CD4-positive, alpha-beta T cell treated with Interferon alpha-2 for 1 hour (primary cell): ENCODE measurements at places on chromosomes 12 and 14.

DNA sequence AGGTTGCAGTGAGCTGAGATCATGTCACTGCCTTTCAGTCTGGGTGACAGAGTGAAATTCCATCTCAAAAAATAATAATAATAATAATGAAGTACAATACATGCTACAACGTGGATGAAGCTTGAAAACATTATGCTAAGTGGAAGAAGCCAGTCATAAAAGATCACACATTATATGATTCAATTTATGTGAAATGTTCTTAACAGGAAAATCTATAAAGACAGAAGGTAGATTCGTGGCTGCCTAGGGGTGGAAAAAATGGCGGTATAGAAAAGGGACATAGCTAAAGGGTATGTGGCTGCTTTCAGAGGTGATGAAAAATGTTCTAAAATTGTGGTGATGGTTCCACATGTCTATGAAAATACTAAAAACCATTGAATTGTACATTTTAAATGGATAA is 41.0 kb upstream of the AMIGO2 start:
- DNase-seq: no peak

DNA sequence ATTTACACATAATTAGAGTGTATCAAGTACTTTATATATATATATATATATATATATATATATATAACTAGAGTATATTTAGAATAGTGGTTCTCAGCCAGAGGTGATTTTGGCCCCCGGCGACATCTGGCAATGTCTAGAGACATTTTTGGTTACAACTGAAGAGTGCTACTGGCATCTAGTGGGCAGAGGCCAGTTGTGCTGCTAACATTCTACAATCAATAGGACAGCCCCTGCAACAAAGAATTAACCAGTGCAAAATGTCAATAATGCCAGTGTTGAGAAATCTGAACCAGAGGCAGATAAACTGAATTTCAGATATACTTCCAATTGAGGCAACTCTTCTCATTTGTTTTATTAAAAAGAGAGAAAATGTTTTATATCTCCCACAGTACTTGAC is 8.9 kb downstream of the GTF2A1 start:
- DNase-seq: peak; percentile 59

DNA sequence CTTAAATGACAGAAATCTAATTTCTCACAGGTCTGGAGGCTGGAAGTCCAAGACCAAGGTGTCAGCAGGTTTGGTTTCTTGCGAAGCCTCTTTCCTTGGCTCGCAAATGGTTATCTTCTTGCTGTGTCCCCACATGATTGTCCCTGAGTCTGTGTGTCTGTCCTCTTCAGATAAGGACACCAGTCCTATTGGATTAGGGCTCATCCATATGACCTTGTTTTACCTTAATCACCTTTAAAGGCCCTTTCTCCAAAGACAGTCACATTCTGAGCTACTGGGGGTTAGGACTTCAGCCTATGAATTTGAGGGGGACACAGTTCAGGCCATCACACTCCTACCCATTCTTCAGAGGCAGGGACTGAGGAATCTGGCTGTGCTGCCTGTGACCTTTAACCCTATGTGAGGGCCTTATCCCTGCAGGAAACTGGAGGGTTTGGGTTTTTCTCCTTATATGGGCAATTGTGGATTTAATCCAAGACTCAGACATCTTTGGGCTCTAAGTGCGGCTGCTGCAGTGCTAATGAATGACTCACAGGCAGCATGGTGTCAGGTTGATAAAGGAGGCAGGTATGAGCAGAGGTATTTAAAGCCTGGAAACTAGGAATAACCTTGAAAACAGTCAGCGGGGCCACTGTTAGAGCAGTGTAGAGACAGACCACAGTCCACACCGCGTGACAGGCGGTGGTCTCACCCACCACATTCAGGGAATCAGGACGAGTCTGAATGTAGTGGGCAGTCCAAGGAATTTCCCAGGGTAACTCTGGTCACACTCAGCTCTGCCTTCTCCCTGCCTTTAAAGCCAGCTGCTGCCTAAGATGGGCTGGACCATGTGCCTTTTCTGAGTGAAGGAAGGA is 10.2 kb downstream of the TPCN1 start:
- no peak for DNase-seq

- DNase-seq: no peak
Observed at GRCh38 chr12:52323416-52324152, 2.4 kb upstream of the KRT83 start.

- no peak for DNase-seq
Observed at GRCh38 chr14:97757491-97757890, 960.3 kb downstream of the VRK1 start.

DNA sequence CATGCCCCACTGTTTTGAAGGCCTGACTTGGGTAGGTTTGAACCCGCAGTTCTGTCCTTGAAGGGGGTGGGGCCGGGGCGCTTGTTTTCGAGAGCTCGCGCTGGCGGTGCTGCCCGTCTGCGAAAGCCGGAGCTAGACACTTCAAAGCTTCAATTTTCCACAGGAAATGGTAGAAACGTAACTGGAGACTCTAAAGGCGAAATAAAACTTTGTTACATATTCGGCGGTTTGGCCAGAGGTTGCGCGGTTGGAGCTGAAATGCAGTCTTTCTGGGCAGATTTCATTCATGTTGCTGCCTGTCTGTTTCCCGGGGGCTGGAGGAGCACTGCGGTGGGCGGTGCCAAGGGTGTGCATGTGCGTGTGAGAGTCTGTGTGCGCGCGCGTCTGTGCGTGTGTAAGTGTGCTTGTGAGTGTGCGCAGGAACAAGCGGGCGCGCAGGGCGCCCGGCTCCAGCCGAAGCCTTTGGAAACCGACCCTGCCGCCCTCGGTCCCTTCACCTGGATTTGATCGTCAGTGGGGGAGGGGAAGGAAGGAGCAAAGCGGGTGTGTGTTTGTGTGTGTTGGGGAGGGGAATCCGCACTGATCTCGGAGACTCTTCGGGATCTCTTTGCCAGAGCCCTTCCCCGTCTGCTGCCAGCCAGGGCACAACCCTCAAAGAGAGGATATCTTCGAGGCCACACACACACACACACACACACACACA is 227.7 kb upstream of the CRY1 start:
- peak; percentile 71 for DNase-seq
